ENCODE measurements at places on chromosomes 12 and 14.

DNA sequence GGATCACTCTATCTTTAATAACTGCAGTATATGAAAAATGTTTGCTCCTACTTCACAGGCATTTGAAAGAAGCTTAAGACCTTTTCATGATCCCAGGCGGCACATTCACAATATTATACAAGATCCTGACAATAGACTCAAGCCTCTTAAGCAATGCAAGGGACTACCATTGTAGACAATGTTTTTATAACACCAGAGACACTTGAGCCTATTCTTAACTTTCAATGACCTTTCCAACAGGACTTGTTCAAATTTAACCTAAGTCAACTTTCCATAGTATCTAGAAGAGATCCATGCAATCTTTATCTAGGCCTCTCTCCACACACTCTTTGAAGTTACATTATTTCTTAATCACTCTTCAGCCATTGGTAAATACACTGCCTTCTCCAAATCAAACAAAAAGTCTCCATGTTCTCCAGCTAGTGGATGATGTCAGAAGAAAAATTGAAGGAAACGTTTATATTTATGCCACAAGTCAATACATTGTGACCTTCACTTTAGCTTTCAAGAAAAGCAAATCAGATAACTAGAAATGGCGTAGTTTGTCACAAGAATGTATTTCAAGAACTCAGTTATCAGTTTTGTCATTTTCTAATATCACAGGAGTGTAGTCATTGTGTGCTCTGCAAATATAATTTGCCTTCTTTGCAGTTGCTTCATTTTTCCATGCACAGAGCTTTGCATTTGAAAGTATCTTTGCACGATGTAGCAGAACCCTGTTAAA, 41.2 kb downstream of the PHLDA1 start:
- DNase-seq = no peak

GRCh38 chr12:51520576-51521325, 70.3 kb upstream of the SCN8A start:
- no peak for DNase-seq

DNA sequence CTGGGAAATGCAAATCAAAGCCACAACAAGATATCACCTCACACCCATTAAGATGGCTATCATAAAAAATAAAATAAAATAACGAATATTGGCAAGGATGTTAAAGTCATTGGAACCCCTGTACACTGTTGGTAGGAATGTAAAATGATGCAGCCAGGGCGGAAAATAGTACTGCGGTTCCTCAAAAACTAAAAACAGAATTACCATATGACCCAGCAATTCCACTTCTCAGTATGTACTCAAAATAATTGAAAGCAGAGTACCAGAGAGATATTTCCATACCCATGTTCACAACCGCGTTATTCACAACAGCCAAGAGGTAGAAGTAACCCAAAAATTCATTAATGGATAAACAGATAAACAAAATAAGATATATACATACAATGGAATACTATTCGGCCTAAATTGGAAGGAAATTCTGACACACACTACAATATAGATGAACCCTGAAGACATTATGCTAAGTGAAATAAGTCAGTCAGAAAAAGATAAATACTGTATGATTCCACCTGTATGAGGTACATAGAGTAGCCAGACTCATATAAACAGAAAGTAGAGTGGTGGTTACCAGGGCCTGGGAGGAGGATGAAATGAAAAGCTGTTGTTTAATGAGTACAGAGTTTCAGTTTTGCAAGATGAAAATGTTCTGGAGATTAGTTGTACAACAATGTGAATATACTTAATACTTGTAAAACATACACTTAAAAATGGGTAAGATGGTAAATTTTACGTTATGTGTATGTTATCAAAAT, 84.6 kb downstream of the TXNDC16 start:
- no peak for DNase-seq

- DNase-seq = no peak
These were observed 66.9 kb downstream of the METTL25 start for GRCh38 chr12:82425241-82425640.

GRCh38 chr14:37994846-37995372, 212.8 kb upstream of the SSTR1 start:
- no peak for DNase-seq

- no peak for DNase-seq
These were observed 44.3 kb downstream of the ATP23 start for GRCh38 chr12:57985685-57986084.

DNA sequence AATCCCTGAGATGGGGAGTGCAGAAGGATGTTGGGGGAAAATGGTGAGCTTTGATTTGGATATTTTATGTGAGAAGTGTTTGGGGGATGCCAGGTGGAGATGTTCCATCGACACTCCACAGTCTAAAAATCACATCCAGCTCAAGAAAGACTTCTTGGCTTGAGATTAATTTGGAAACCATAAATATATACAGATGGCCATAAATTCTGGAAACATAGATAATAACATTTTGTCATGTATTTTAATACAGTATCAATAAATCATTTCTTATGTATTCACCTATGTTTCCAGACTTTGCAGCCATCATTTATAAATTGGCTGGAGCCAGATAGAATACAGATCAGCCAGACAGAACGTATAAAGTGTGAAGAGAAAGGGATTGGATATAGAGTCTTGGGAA, 245.5 kb upstream of the DDHD1 start:
- DNase-seq = no peak

DNA sequence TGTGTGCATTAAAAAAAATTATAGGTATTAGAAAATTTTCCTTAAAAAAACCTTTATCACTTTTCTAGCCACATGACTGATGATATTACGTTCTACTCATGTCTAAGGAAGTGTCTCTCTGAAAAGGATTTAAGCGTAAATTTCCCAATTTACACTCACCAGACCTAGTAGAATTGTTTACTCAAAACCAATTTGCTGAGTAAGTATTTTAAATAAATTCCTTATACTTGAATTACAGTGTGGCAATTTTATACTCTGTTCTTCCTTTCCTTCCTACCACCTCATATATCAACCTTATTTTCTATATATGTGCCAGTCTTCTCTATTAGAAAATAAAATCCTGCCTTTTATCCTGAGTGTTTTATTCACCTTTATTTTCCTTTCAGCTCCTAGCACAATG, 1035.1 kb downstream of the TRHDE start:
- no peak for DNase-seq

DNA sequence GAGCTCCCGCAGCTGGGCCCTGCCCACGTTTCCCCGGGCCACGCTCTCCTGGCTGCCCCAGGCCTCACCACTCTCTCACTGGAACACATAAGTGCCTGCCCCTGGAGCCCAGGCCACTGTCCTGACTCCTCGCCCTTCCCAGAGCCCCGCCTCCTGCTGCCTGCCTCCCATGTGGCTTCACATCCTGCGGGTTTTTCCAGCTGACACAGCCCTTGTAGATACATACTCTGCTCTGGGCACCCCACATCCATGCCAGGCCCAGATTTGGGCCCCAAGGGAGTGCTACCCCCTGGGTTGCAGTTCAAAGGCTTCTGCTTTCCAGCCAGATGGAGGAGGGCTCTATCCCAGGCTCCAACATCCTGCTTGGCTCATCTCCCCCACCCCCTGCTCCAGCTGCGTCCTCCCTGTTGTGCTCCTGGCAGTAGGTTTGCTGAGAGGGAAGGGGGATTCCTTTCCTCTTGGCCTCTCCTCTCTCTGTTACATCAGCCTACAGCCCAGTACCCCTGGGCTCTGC, 60.1 kb downstream of the TSPAN9 start:
- DNase-seq = no peak

GRCh38 chr12:42118136-42118879, 26.4 kb downstream of the GXYLT1 start:
- no peak for DNase-seq

DNA sequence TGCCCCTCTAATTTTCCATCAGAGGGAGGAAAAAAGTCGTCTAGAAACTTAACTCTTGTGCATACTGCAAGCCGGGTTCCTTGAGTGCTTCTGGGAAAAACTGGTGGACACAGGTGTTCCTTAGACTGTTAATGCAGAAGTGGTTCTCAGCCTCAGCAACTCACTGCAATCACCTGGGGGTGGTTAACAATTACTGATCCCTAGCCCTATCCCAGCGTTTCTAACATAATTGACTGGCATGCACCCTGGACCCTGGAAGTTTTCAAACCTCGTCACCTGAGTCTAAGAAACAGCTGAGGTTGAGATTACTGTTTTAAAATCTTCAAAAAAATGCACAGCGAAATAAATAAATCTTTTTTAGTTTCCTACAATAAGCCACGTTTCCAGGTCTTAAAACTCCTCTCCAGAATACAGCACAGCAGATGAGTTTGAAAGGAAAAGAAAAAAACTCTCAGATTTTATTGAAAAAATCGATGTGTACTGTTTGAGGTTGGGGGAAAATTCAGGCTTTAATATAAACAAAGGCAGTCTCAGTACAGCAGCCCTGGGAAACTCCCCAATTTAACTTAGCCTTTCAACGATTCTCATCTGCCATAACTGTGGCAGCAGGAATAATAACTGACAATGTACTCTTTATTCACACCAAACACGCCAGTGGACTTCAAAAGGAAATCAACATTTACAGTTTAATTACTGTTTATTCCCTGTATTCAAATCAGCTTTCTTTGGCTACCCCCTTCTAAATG, 45.4 kb downstream of the PHLDA1 start:
- DNase-seq = no peak

DNA sequence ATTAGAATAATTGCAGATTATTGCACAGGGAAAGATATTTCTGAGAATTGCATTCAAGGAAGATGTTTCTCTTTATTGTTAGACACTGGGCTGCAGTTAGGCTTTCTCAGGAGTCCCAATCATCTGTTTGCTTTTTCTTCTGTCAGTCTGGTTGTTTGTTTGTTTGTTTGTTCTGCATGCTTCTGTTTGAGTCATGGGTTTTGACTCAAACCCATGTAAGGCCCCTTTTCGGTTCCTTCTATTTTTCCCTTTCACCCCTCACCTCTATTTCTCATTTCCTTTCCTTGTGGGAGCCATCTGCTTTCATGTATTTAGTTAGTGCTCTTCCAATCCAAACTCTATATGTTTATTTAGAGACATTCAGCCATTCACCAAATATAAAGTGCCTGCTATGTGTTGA, 25.1 kb upstream of the CISTR start:
- no peak for DNase-seq

DNA sequence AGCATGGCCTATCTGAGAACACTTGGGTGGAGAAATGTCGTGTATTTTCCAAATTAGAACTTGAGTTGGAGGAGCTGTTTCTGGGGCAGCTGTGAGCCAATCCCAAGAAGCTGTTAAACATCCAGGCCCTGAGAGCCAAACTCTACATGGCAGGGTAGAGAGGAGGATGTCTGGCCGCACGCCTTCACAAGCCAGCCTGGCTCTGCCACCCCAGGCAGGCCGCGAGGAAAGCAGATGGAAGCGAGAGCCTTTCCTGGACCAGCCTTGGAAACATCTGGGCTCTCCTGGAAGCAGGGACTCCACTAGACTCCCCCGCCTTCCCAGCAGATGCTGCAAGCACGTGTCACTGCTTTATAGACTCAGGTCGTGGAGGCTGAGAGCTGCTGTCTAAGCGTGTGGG, 312.8 kb upstream of the FKBP4 start:
- no peak for DNase-seq

DNA sequence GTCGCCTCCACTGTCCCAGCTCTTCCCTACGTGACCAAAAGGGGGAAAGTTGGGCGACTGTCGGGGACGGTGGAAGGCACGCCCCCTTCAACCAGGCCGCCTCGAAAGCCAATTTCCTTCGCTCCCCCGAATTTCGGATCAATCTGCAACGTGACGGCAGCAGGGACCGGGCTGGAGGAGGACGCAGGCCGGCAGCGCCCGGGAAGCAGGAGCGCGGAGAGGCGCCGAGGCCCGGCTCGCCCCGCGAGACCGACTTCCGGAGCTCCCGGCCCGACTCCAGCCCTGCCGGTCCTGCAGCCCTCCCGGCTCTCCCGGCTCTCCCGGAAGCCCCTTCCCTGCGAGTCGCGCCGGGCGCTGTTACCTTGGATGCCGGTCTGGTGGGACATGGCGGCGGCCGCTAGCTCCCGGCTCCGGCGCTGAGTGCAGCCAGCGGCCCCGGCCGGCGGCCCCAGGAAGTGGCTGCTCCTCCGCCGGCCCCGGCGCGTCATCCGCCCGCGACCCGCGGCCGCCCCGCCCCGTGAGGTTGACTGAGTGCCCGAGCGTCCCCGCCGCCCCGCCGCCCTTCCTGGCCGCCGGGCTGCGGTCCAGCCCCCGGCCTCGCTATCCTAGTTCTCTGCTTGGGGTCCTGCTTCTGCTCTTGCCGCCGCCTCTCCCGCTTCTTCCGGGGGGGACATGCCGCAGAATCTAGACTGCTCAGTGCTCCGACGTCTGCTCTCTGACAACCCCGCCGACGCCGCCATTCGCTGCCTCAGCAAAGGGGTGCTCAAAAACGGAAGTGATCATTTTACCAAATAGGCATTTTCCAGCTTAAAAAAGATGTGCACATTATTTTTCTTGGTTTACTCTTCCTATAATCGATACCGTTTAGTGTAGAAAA, at the start of gene TWF1:
Gene TWF1 (minus strand): TSS at position 458 of the 877 bp plus-strand sequence. CDS start 72 bp downstream, at position 386.
- peak; percentile 83 for DNase-seq

- DNase-seq = peak; percentile 38
These were observed at the start of gene RIN3 for GRCh38 chr14:92513204-92513965. TSS of gene RIN3 (plus strand) at chr14:92513781. CDS start at chr14:92513933, 152 bp downstream.

DNA sequence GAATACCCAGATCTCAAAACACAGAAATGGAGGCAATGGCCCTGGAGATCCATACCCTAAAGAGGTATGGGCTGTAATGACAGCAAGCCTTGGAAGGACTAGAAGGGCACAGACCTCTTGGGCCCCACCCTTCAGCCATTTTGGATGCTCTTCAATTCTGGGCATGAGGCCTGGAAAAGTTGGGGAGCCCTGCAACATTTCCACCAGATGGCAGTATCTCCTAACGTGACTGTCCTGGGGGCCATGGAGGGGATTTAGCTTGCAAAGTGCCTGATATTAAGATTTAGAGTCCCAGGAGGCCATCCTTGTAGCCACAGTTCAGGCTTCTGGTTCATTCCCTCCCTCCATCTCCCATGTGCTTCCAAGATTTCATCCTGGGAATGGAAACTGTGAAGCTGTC, 30.2 kb downstream of the KCNA5 start:
- no peak for DNase-seq

- DNase-seq = peak; percentile 79
These were observed 129.3 kb upstream of the SSTR1 start for GRCh38 chr14:38078393-38078792.

DNA sequence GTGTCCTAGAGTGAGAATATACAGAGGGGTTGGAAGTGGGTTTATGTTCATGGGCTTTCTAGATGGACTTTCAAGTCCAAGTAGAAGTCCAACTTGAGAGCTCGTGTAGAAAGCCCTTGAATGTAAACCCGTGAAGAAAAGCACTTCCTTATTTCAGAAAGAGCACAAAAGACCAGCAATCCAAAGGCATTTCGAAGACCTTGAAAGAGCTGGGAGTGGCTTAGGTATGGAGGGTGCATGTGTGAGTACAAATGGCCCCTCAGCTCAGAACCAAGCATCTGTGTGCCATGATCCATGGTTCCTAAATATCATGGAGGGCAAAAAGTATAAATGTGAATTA, 160.7 kb downstream of the ETV6 start:
- no peak for DNase-seq

GRCh38 chr12:69897744-69898143, 72.7 kb downstream of the MYRFL start:
- DNase-seq = no peak

DNA sequence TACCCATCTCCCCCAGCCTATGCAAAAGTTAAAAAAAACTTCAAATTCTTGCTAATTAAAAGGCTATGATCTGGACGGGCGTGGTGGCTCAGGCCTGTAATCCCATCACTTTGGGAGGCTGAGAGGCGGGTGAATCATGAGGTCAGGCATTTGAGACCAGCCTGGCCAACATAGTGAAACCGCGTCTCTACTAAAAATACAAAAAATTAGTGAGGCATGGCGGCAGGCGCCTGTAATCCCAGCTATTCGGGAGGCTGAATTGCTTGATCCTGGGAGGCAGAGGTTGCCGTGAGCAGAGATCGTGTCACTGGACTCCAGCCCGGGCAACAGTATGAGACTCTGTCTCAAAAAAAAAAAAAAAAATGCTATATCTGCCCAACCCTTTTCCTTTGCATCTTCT, 925.4 kb downstream of the GALC start:
- DNase-seq = no peak
